ENCODE measurements at places on chromosomes 7 and 10.

DNA sequence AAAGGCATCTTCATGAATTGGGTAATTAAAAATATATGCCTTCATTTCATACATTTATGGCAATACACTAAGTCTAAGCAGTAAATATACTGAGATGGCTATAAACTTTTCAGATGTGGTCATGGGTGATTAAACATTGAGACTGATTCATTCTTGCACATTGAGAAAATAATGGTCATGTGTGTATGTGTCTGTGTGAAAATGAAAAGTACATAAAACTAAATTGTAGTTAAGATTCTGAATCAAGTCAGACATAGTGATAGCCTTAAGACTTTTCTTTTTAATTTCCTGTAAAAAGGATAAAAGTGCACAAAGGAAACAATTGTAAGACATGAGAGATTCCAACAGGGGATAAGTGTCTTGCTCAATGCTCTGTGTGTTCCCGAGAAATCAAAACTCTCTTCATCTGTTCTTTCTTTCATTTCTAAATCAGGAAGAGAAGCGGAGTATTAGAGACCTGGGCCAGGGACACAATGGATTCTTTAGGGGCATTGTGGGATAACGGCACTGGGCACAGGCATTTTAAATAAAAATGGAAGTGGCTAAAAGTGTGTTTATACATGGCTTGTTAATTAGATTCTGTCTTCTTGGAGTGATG, 69.8 kb upstream of the AGR3 start:
- no peaks in the 10 kb centered on the region for H3K4me1 ChIP-seq
- DNase-seq, result no peak
- H3K4me3 ChIP-seq, result peak overlapping the region; percentile 24
- no peaks in the 10 kb centered on the region for H3K36me3 ChIP-seq

GRCh38 chr7:142385491-142386340, 127.9 kb upstream of the PRSS58 start:
- no peak for DNase-seq
- no peaks in the 10 kb centered on the region for H3K27me3 ChIP-seq
- peaks cover 7% of the 10 kb centered on the region for H3K4me1 ChIP-seq
- H3K27ac ChIP-seq, result no peak overlapping the region
- no peaks in the 10 kb centered on the region for H3K36me3 ChIP-seq

GRCh38 chr10:4549139-4549653, 276.8 kb upstream of the AKR1E2 start:
- no peaks in the 10 kb centered on the region for H3K36me3 ChIP-seq
- H3K27me3 ChIP-seq, result no peaks in the 10 kb centered on the region
- no peak for DNase-seq
- no peak overlapping the region for H3K27ac ChIP-seq

- H3K4me3 ChIP-seq, result no peak overlapping the region
- H3K4me1 ChIP-seq, result peaks cover 6% of the 10 kb centered on the region
- H3K27me3 ChIP-seq, result no peaks in the 10 kb centered on the region
- DNase-seq, result no peak
- no peaks in the 10 kb centered on the region for H3K36me3 ChIP-seq
- no peak overlapping the region for H3K27ac ChIP-seq
These were observed 6.9 kb upstream of the CREB3L2 start for GRCh38 chr7:138008588-138009349.

DNA sequence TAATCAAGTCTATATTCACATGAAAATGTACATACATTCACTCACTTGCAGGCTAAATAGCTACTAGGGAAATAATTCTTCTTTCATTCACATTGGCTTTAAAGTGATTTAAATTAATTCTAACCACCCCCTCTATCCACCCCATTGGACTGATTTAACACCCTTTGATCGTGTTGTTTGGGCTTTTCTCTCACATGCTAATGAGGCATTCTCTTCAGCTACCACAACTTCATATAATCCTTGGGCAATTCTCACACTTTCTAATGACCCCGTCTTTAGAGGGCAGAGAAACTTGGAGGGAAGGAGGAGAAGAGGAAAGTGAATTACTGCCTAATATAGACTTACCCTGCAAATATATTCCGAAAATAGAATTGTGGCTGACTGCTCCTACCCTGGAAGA, 24.6 kb downstream of the GRM3 start:
- no peaks in the 10 kb centered on the region for H3K27me3 ChIP-seq
- H3K4me3 ChIP-seq, result no peak overlapping the region
- H3K36me3 ChIP-seq, result no peaks in the 10 kb centered on the region
- no peak for DNase-seq
- H3K4me1 ChIP-seq, result no peaks in the 10 kb centered on the region
